ENCODE measurements at places on chromosomes 3 and 15.

DNA sequence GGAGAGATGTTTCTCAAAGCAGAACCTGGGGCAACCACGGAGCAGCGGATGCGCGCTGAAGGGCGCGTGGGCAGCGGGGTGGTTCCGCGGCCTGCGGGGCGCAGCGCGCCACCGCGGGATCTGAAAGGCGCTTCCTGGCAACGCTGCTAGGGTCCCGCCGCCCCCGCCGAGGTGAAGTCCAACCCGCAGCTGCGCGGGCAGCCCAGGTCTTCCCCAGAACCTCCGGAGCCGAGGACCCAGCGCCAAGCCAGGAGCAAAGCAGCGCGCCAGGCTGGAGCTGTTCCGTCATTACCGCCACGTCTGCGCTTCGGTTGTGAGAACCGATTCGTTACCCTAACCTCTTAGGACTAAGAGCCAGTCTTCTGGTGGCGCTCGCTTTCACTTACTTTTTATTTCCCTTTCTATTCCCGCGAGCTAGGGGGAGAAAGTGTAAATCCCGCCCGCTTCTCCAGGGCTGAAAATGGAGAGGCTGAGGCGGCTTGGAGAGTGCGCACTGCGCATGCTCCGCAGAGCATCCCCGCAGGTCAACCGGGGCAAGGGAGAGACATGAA lies 3.2 kb upstream of the GABRG3 start:
- no peak for DNase-seq

DNA sequence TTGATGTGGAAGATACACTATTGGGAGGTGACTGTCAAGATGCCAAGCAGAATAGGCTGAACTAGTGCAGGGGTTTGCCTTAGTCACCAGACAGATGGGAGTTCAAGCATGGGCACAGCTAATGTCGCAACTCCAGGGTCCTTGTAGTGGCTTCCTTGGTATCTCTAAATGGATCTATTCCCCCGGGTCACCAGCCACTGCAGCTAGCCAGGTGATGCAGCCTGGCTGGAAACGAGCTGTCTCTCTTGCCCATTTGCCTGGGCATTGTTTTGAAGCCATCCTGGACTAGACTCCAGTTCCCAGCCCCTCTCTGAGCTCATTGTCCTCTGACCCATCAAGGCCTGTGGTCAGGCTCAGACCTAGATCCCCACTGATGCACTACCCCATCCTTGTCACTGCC lies 8.4 kb upstream of the CPEB1 start:
- no peak for DNase-seq

DNA sequence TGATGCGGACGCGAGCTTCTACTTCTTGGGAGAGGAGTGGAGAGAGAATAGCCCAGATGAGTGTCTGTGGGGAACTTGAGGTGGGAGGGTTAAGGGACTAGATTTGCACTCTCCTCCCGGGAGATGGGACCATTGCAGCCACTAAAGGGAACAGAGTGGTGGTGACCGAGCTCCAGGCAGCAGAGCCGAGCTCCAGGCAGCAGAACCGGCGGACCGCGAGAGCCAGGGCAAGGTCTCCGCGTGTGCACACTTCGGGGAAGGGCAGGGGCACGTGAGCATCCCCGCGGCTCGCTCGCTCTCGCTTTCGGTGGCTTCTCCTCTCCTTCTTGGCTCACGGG lies 1.1 kb downstream of the IGDCC3 start:
- DNase-seq: no peak

GRCh38 chr3:64830681-64831080 lies 142.9 kb upstream of the ADAMTS9 start:
- DNase-seq: no peak

DNA sequence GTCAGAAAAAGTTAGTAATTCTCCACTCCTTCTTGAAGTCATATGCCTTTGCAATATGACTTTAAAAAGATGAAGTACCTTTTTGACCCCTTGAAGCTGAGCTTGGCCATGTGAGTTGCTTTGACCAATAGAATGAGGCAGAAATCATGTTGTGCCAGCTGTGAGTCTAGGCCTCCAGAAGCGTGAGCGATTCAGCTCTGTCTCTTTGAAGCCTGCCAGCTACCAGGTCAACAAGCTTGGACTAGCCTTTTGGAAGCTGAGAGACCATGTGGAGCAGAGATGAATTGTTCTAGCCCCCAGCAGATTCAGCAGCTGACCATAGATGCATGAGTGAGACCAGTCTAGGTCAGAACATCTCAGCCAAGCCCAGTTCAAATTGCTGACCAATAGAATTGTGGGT lies 69.8 kb upstream of the EOMES start:
- DNase-seq: no peak

All from DMS79 (cell line).